Activated naive CD4-positive, alpha-beta T cell (primary cell): ENCODE measurements at places on chromosomes 6 and 20.

- no peak for DNase-seq
Observed at GRCh38 chr6:143200167-143200770, 139.6 kb downstream of the AIG1 start.

- no peak for DNase-seq
Observed at GRCh38 chr20:53959911-53960578, 110.3 kb downstream of the BCAS1 start.

- no peak for DNase-seq
Observed at GRCh38 chr20:33851842-33852466, 40.8 kb downstream of the CHMP4B start.

GRCh38 chr6:37882292-37882691 lies 62.8 kb downstream of the ZFAND3 start:
- no peak for DNase-seq

DNA sequence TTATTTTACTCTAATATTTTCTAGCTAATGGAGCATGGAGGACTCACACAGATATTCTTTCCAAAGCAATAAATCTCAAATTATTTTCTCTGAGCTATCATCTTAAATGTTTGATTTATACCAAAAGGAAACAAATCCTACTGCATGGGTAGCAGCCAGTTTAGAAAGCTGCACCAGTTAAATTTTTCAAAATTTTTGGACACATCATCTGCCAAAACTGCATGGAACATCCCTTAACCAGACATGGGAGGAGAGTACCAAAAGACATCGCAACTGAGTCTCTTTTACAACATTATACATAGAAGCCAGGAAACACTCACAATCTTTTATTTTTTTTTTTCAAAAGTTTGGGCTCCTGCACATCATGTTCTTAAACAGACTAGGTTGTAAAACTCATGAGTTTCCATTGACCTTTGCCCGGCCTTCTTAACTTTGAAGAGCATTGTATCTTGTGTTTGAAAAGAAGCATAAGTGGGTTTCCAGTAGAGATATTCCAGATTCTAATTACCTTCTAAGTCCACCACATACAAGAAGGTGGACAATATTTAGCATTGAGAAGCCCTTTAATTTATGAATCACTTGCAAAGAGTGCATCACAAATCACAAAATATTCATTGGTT lies 87.7 kb upstream of the HMGCLL1 start:
- DNase-seq: no peak

DNA sequence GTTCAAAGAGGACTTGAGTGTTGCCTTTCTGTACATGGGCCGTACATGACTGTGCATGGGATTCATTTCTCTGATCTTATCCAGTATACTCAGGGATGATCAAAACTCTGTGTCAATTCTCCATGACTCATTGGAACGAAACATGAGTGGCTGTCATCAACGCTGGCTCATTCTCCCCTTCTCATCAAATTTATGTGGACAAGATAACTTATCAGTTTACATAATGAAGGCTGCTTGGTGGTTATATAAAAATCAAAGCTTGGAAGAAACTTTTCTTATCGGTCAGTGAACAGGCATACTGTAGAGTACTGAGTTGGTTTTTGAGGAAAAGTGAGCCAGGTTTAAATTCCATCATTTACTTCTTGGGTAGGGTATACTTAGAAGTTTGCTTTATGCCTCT lies 24.9 kb downstream of the CRISP1 start:
- DNase-seq: no peak

DNA sequence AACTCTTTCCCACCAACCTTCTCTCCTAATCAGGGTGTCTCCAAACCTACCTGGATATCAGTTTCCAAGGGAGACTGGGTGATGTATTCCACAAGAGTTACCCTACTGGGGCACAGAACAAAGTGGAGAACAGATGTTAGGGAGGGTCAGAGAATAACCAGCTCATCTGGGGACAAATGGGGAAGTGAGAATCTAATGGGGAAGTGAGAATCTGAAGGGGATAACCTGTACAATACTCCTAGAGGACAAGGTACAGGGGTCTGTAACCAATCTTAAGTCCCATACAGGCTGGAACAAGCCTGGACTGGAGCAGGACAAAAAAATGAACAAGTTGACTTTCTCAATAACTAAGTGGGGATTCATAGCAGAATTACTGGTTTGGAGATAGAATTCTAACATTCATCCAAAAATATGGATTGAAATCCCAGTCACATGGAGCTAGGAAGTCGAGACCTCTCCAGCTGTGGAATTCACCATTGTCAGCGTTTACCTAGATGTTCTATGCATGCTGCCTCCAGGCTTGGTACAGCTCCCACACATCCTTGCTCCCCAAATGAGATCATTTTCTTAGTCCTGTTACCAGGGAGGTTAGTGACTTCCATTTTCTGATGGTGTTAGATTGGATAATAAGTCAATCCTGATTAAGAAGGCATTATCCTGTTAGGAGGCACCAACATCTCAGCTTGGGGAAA lies 214.8 kb upstream of the MOCS1 start:
- DNase-seq: no peak

- no peak for DNase-seq
Observed at GRCh38 chr6:18214003-18214402, 50.3 kb downstream of the DEK start.

GRCh38 chr6:2168480-2168879 lies 76.9 kb downstream of the GMDS start:
- DNase-seq: no peak

GRCh38 chr20:10170261-10170660 lies 48.4 kb upstream of the SNAP25 start:
- no peak for DNase-seq

- DNase-seq: no peak
Observed at GRCh38 chr6:167093922-167094432, 28.9 kb upstream of the CCR6 start.

GRCh38 chr6:36862164-36862847 lies 12.3 kb downstream of the PPIL1 start:
- no peak for DNase-seq

DNA sequence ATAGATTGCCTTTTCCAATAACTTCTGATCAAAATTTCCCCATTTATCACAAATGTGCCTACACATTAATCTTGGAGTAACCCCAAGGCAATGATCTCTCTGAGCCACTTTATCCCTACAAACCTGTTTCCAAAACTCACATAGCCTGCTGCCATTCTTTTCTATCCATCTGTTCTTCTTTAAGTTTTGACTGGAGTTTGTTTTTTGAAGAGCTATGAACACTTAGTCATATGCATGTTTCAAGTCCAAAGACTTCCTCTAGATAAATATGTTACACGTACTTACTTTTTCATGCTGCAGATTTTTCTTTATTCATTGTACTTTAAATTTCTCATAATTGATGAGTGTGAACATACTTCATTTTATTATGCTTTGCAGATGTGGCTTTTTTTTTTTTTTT lies 488.9 kb upstream of the CITED2 start:
- no peak for DNase-seq

DNA sequence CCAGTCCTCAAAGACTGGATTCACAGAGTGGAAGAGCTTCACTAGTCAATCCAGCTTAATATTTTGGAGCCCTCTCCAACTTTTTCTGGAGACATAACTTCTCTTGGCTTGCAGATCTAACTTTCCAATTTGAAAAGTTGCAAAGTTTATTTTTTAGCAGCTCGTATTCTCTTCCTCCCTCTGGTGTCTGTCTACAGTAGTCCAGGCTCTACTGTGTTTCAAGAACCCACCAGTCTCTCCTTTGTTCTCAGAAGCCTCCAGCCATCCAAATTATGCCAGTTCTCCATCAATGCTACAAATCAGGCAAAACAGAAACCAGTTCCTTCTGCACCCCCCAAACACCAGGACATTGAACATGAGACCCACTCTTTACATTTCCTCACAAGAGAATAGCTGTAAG lies 376.1 kb upstream of the OPRM1 start:
- DNase-seq: no peak

GRCh38 chr6:34657307-34657978 lies 39.1 kb downstream of the ILRUN start:
- DNase-seq: no peak

DNA sequence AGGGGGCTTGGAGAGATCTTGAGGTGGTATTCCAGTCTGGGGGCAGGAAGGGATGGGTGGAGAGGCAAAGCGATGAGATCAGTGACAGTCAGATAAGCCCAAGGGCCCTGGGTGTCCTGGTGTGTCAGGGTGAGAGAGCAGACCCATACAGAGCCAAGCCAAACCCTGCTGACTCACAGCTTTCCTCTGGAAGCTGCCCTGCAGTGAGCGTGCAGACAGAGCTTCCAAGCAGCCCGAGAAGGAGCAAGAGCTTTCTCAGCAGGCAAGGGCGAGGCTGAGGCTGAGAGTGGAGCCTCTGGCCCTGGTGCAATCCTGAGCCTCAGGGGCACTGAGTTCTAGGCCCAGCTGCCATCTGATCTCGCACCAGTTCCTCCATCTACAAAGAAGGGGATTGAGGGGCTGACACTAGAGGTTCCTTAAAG lies 91.1 kb upstream of the HIVEP1 start:
- no peak for DNase-seq

DNA sequence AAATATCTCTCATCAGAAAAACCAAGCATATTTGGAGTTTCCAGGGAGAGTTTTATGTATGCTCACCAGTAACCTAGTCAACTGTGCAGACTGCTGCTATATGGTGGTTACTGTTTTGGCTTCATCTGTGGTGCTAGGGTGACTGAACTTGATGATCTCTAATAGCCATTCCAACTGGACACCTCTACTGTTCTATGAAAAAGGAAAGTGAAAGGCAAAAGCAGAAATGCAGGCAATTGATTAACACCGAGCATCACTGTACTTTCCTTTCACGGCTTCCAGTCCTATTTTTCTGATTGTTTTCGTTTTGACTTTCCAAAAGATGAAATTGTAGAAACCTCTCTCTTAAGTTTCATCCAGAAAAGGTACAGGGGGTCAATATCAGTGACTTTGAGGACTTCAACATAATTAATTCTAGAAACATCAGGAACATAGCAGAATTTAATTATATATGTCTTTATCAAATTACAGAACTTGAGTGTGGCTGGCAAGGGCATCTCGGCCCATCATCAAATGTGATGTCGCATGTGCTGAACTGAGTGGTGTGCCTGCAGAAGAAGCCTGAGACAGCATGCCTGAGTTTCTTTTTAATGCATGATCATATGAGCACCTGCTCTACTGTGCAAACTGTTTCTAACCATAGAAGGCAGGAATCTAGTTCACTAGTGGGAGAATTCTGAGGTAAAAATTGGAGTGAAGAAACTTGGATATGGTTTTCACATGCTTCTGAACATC lies 464.3 kb upstream of the FLRT3 start:
- DNase-seq: no peak

GRCh38 chr20:50446351-50447101 lies 63.7 kb upstream of the PTPN1 start:
- no peak for DNase-seq

DNA sequence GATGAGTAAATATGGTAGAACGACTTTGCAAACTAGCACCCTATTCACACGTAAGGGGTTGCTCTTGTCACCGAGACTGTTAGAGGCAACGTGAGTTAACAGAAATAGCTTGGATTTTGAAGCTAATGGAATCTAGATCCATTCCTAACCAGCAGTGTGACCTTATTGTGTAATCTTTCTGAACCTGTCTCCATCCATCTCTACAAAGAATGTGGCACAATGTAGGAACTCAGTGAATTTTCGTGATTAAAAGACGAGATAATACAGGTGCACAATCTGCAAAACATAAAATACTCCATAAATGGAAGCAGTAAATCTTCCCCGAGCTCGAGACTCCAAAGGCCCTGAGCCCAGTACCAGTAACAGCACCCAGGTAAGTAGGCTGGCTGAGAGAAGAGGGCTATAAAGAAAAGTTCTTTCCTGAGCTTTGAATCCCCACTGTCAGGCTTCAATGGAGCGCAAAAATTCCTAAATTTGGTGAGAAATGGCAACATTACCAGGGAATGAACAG lies 801 bp upstream of the KIFC1 start:
- DNase-seq: no peak

- DNase-seq: no peak
Observed at GRCh38 chr6:44133003-44133931, 5.9 kb downstream of the TMEM63B start.

DNA sequence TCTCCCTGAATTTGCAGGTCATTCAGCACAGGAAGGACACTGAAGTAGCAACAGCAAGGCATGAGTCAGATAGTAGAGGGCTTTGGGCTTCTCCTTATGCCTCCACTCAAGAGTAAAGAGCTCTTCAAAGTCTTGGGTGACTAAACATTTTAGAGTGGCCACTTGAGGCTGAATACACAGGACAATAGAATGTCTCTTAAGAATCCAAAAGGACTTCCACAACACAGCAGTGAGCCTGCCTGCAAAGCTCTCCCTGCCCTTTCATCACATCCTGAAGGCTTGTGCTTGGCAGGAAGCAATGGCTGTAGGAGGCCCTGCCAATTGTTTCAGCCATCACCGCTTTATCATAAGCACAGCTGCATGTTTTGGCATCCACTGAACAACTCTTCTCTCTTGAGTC lies 36.8 kb downstream of the FOXQ1 start:
- no peak for DNase-seq

GRCh38 chr20:24365670-24366069 lies 103.8 kb upstream of the SYNDIG1 start:
- DNase-seq: no peak

DNA sequence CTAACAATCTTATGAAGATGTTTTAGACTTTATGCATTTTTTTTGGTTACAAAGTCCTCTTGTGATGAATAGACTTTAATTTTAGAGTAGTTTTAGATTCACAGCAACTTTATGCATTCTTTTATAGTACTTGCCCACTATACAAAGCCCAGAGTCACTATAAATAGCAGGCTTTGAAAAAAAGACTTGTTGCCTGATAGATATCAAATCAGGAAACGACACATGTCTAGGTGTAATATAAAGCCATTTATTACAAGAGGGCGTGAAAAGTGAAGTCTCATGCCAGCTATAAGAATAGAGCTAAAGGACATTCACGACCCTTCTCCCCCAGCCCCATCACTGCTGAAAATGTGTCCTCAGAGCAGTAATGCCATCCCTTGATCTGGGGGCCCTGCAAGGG lies 78.0 kb upstream of the MRPS10 start:
- DNase-seq: no peak
